ENCODE measurements at places on chromosomes 12 and 14. TPM values are rescaled to one million over a fixed set of nuclear protein-coding genes. Genes with fewer than 3 reads are reported as not detected.

The SLC7A8 gene
- 0.89 TPM for total RNA-seq

The MYO1H gene
- total RNA-seq: not detected

The OTUB2 gene
- total RNA-seq: 0.99 TPM

The RFX4 gene
- total RNA-seq: not detected

DNA sequence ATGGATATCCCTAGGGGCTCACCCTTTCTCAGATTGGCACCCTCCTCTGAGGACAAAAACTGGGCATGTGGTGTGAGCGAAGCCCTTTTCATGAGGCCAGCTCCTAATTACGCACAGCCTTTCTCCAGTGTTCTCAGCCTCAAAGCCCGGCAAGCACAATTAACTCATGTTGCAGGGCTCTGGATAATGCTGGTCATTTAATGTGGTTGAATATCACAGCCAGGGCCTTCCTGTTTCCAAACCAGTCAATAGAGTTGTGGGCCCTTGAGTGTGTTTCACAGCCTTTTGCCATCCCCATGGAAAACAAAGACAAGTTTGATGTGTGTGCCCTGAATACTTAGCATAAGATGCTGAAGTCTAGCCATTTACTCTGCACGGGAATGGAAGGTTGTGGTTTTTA, 114.2 kb upstream of the ARHGAP5 start:
- H3K36me3 ChIP-seq: no peaks in the 10 kb centered on the region
- H3K4me1 ChIP-seq: peaks cover 26% of the 10 kb centered on the region
- no peak overlapping the region for H3K4me3 ChIP-seq
- DNase-seq: no peak
- H3K27me3 ChIP-seq: no peaks in the 10 kb centered on the region

The APOLD1 gene
- total RNA-seq: 8.1 TPM

The MYH6 gene
- total RNA-seq: not detected

Data from chondrocyte (in vitro differentiated cells).